Effector CD8-positive, alpha-beta T cell (primary cell): ENCODE measurements at places on chromosomes 5 and 9.

DNA sequence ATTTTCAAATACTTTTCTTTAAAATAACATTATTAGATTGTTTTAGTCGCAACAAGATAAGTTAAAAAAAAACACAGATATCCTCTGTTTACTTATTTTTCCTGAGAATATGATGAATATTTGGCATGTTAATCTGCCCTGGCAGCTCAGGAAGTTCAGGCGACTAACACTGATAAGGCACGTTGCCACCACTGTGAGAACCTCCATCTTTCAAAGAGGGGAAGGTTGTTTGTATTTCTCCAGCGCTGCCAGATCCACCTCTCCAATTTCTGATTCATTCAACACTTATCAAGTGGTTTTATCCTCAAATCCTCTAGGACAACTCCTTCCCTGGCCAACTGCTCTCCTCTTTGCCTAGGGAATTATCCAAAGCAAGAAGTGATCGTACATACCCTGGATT, 21.8 kb downstream of the CTNNAL1 start:
- no peak for DNase-seq

GRCh38 chr9:111412280-111412679, 71.9 kb downstream of the ECPAS start:
- no peak for DNase-seq

GRCh38 chr9:135989722-135990467, 28.7 kb upstream of the UBAC1 start:
- DNase-seq: no peak

- no peak for DNase-seq
Observed at GRCh38 chr9:133023117-133023890, 7.5 kb upstream of the GTF3C5 start.

DNA sequence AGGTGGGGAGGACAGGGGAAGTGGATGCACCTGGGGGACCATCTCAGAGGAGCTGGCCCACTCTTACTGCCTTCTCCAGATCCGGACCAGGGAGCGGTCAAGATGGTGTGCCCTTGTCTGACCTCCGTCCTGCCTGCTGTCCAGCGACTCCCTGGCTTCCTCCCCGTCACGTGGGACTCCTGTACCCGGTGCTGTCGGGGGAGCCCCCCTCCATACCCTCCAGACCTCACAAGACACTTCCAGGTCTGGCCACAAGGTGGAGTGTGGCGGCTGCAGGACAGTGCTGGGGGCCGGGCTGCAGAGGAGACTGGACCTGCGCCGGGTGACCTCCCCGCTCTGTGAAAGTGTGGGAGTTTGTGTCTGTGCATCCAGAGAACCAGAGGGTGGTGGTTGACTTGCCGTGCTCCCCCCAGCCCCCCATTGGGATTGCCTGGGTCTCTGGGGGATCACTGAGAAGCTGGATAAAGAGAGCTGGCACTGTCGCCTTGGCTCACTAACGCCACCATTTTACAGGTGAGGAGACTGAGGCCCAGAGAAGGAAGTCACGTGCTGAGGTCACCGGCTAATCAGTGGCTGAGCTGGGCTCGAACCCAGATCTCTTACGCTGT, 1.9 kb upstream of the CRB2 start:
- peak; percentile 15 for DNase-seq

GRCh38 chr5:166497496-166498104, 1793.8 kb upstream of the WWC1 start:
- DNase-seq: no peak

DNA sequence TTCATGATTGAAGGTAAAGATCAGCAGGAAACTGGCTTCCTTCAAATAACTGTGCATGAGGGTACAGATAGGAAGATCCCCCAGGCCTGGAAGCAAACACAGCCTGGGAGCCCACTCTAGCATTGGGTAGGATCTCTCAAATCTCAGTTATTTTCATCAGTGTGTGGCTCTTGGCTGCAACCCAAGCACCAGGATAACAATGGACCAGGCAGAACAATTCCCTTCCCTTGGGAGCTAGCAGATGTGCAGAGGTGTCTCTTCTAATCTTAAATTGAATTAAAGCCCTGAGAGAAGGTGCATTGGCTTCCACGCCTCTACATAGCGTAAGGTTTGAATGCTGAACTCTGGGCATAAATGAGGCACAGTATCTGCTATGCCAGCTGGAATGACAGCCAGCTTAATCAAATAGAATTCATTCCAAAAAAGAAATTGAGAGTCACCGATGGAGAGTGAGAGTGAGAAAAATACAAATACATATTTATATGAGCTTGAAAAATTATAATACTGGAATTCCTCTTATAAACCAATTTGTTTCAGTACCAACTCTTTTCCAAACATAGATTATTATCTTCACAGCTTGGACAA, 957.3 kb downstream of the CDH12 start:
- DNase-seq: no peak

- DNase-seq: no peak
Observed at GRCh38 chr9:131186622-131187021, 61.2 kb downstream of the NUP214 start.

GRCh38 chr5:140295414-140295813, 7.5 kb downstream of the PFDN1 start:
- DNase-seq: no peak

GRCh38 chr5:107682533-107682932, 11.8 kb upstream of the EFNA5 start:
- no peak for DNase-seq

GRCh38 chr5:175809531-175810121, 61.8 kb upstream of the CPLX2 start:
- DNase-seq: no peak
